ENCODE measurements at places on chromosomes 6 and 20.

DNA sequence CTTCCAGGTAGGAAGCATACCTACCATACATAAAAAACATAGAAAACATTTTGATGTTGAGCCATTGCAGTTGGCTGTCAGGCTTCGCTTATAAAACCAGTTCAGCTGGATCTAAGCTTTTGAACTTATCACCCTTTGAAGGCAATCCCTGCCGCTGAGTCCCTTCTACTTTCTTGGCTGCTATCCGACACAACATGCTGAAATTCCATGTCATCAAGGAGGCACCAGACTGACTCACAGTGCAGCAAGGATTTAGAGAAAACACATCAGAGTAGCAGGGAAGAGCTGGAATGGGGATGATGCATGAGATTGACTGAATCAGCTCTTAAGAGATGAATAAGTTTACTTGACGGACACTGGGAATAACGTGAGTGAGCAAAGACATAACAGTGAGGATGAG, 135.0 kb upstream of the MAN1A1 start:
- no peak for DNase-seq

DNA sequence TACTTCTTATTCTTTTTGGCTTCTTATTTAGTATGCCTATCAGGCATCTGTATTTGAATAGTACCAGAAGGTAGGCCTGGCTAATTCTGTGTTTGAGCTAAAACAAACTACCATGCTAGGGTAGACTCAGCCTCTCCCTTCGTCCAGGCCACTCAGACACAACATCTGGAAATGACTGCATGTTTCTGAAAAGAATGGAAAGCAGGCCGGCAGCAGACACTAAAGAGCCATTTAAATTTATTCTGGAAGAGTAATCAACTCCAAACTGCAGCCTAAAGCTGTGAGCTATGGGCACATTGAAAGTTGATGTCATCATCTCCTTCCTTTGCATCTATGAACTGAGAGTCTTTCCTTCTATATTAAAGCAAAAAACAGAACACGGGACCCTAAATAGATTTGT, 70.9 kb upstream of the SAMD5 start:
- no peak for DNase-seq

- no peak for DNase-seq
These were observed 38.0 kb downstream of the HIVEP2 start for GRCh38 chr6:142906945-142907470.

DNA sequence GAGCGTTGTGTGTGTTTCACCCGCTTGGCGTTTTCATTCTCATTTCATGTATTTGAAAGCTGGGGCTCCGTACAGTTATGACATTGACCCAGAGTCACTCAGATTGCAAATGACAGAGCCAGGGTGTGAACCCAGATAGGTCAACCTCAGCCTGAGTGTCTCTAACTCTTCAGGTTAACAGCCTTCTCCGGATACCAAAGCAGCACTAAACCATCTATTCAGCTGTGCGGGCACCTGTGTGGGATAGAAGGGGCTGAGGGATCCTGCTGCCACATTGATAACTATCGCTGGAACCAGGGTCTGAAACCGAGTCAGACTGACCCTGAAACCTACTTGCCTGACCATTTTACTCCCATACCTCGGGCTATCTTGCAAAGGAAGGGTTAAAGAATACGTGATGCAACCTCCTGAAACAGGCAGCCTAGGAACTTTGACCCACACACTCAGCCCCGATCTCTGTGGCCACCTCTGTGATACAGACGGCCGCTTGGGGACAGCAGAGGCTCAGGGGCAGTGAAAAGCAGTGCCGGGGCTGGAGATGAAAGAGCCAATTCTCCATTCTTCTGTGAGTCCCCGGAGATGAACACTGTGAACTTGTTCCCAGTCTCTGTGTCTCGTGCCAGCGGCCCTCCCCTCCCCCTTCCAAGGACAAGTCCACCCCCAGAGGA, 233.5 kb upstream of the QKI start:
- DNase-seq, result no peak

- no peak for DNase-seq
These were observed 17.6 kb downstream of the CAPN11 start for GRCh38 chr6:44176130-44176761.

GRCh38 chr6:163735076-163735475, 320.6 kb downstream of the QKI start:
- DNase-seq, result no peak

- DNase-seq, result no peak
These were observed 165.0 kb upstream of the SCGN start for GRCh38 chr6:25487012-25487411.

GRCh38 chr6:80181352-80182081, 75.0 kb downstream of the BCKDHB start:
- no peak for DNase-seq

DNA sequence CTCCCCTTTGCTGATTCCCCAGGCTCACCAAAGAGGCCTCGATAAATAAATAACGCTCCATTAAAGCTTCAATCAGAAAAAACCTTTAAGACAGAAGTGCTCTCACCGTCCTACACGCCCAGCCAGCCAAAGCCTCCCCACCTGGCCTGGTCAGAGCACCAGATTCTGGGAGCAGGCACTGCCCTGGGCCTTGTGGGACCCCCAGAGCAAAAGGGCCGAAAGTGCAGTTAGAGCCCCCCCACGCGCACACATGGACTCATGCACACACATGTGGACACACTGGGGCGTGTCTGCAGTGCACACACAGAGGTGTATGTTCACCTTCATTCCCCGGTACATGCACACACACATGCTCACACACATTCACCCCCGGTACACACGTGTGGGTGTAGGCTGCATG, 1.9 kb upstream of the NECAB3 start:
- no peak for DNase-seq

DNA sequence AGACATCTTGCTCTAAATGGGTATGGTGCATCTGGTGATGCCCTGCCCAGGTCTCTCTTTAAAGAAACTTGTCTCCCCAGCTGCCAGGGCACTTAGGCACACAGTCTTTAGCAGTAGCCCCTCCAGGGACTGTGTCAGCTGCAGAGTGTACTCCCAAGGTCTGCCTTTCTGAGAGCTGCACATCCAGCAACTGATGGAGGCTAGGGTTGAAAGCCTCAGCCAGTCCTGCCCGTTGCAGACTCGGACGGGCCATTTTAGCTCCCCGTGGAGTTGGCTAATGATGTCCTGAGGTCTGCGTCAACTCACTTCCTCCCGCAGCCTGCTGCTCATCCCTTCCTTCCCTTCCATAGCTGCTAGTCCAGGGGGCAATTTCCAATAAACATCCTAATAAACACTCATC, 381.8 kb downstream of the PTPRT start:
- no peak for DNase-seq

- no peak for DNase-seq
These were observed 27.6 kb downstream of the ZNF311 start for GRCh38 chr6:28977341-28978132.

- DNase-seq, result no peak
These were observed 141.6 kb upstream of the AKAP12 start for GRCh38 chr6:151098166-151098565.

DNA sequence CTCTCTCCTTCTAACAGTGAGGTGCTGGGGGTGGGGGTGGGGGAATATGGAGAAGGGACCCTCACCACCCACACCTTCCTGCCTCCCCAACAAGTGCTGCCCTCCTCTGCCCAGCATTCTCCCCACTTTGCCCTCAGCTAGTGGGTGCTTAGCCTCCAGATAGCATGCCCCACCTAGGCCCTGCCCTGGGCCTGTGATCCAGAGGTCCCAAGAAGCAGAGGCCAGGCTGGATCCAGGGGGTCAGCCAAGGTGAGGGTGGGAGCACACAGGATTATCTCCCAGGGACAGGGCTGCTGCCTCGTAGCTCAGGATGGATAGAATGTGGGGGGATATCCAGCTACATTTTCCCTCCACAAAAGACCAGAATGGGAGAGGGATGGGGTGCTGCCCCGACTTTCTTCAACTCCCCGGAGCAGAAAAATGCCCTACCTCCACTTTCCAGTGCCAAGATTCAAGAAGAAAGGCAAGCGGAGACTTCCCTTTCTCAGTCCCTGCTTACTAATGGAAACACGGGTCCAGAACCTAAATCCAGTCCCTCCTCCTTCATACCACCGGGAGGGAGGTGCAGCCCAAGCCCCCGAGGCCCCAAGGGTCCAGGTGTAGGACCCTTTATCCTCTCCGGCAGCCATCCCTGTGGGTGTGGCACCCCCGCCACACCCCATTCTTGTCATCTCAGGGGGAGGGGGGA, 987 bp downstream of the ADISSP start:
- DNase-seq, result no peak

All from activated gamma-delta T cell treated with Interleukin-2 at 50 U/mL for 16 hours (primary cell).